ENCODE measurements at places on chromosomes 11 and 22. TPM values are rescaled to one million over a fixed set of nuclear protein-coding genes. Genes with fewer than 3 reads are reported as not detected.

DNA sequence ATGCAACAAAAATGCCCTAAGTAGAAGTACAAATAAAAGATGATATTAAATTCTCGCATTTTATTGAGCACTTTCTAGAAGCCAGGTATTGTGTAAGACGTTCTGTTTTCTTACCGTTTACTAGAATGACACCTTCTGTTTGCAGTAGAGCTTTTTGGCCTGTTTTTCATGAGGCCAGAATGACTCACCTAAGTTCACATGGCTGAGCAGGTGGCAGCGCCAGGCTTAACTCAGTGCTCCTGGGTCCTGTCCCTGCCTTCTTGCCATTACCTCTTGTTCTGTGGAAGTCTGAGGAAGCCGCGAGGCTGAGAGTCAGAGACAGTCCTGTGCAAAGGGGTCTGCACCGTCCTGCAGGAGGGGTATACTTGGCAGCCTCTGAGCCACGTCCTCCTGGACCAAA is 113.8 kb downstream of the ATXN10 start:
- H3K4me3 ChIP-seq: no peak overlapping the region
- H3K36me3 ChIP-seq: no peaks in the 10 kb centered on the region
- no peak for DNase-seq
- no peaks in the 10 kb centered on the region for H3K27me3 ChIP-seq
- H3K4me1 ChIP-seq: no peaks in the 10 kb centered on the region

DNA sequence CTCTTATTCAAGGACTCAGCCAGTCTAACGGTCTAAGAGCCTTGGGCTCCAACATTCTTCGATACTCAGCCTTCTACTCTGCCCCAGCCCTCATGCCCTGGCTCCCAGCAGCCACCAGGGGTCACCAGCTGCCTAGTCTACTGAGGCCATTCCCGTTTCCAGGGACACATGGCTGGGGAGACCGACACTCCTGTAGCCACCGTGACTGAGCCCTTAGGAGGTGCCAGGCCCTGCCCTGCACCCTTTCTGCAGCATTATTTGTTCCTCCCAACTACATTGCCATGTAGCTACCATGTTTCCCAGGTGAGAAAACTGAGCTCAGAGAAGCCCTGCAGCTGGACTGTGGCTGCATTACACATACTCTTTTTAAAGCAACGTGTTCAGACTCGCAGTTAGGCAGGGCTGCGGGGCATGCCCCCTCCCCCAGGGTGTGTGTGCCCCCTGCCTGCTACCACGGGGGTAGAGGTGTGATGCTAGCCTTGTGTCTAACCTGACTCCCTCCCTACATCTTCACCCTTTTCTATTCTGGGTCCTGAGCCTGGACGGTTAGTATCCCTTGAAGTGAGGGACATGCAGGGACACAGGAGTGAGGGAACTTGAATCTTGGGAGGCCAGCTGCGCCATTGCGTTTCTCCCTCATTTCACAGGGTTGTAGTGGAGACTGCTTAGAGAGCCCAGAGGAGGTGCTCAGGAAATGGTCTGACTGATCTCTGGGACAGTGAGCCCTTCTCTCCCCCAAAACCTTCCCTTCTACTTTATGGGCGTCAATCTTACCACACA is 17.5 kb downstream of the ATG16L2 start:
- no peaks in the 10 kb centered on the region for H3K36me3 ChIP-seq
- no peak overlapping the region for H3K4me3 ChIP-seq
- no peaks in the 10 kb centered on the region for H3K27me3 ChIP-seq
- peaks cover 11% of the 10 kb centered on the region for H3K4me1 ChIP-seq
- H3K27ac ChIP-seq: no peak overlapping the region

GRCh38 chr11:94507485-94507884 is 4.8 kb upstream of the C11orf97 start:
- H3K27ac ChIP-seq: no peak overlapping the region
- no peaks in the 10 kb centered on the region for H3K27me3 ChIP-seq
- no peak for DNase-seq
- no peak overlapping the region for H3K4me3 ChIP-seq

GRCh38 chr11:12008790-12009616 is 577 bp upstream of the DKK3 start:
- H3K27me3 ChIP-seq: peaks cover 78% of the 10 kb centered on the region
- peak; percentile 14 for DNase-seq
- no peaks in the 10 kb centered on the region for H3K36me3 ChIP-seq
- H3K4me3 ChIP-seq: peak overlapping the region; percentile 45
- peaks cover 11% of the 10 kb centered on the region for H3K4me1 ChIP-seq

- no peaks in the 10 kb centered on the region for H3K36me3 ChIP-seq
- H3K4me3 ChIP-seq: no peak overlapping the region
- H3K4me1 ChIP-seq: peaks cover 5% of the 10 kb centered on the region
- DNase-seq: no peak
- peak overlapping the region; percentile 91 for H3K27ac ChIP-seq
Observed at GRCh38 chr11:12285811-12286222, 91.6 kb upstream of the PARVA start.

DNA sequence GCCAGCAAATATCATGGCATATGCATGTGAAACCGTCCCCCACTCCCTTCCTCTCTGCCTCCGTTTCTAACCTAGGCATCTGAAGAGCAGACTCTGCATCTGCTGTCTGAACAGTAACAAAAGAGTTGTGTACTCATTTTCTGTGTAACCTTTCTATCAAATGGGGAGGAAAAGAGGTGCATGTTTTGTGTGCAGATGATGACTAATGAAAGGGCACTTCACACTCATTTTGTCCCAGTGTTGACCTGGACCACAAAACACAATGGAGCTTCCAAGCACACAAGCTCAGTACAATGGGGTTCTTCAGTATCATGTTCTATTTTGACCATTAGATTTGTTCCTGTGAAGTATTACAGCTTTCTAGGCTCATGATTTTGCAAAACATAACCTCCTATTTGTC is 13.0 kb downstream of the JHY start:
- no peak overlapping the region for H3K27ac ChIP-seq
- H3K4me3 ChIP-seq: no peak overlapping the region
- H3K27me3 ChIP-seq: no peaks in the 10 kb centered on the region
- H3K4me1 ChIP-seq: no peaks in the 10 kb centered on the region
- H3K36me3 ChIP-seq: no peaks in the 10 kb centered on the region

- H3K36me3 ChIP-seq: no peaks in the 10 kb centered on the region
- H3K4me3 ChIP-seq: no peak overlapping the region
- no peaks in the 10 kb centered on the region for H3K4me1 ChIP-seq
- peak; percentile 47 for DNase-seq
- H3K27ac ChIP-seq: peak overlapping the region; percentile 76
Observed at GRCh38 chr11:118012083-118012669, 26.0 kb downstream of the IL10RA start.

GRCh38 chr11:119157063-119157462 is 8.2 kb downstream of the ABCG4 start:
- no peaks in the 10 kb centered on the region for H3K36me3 ChIP-seq
- DNase-seq: no peak
- no peaks in the 10 kb centered on the region for H3K4me1 ChIP-seq
- H3K27me3 ChIP-seq: peaks cover 8% of the 10 kb centered on the region
- H3K27ac ChIP-seq: no peak overlapping the region

- no peaks in the 10 kb centered on the region for H3K36me3 ChIP-seq
- DNase-seq: no peak
- H3K27me3 ChIP-seq: no peaks in the 10 kb centered on the region
- no peak overlapping the region for H3K27ac ChIP-seq
Observed at GRCh38 chr11:119523539-119524157, 100.7 kb upstream of the THY1 start.

Gene DSCAML1
- 3.7 TPM for total RNA-seq

Gene SLC6A5
- total RNA-seq: not detected

Gene HARBI1
- not detected for total RNA-seq

Gene KCTD21
- total RNA-seq: 41.6 TPM

Measured in transverse colon (tissue), 4 donors.